ENCODE measurements at places on chromosomes 5 and 9.

GRCh38 chr9:13904746-13905145, 409.2 kb downstream of the NFIB start:
- DNase-seq = no peak

DNA sequence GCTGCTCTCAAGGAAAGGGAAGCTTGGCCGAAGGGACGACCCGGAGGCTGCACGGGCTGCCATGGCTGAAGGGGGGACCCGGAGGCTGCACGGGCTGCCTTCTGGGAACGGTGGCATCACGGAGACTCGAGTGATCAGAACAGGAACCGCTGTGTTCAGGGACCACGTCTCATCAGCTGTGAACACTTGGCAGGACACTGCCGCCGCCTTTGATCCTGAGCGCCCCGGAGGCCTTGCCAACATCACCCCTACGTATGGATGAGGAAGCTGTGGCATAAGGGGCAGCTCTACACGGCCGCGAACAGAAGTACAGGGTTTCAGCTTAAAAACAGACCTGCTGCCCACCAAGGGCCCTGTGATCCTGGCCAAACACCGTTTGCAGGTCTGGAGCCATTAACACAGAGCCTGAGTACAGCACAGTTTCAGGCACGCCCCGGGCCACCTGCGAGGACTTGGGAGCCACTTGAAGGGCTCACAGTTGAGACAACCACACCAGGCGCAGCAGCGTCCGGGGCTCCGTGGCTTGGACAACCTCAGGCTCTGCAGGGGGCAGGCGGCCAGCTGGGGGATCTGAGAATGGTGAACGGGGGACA, 23.9 kb upstream of the TERT start:
- DNase-seq = no peak

GRCh38 chr5:2251751-2252150, 369.0 kb upstream of the IRX4 start:
- no peak for DNase-seq

DNA sequence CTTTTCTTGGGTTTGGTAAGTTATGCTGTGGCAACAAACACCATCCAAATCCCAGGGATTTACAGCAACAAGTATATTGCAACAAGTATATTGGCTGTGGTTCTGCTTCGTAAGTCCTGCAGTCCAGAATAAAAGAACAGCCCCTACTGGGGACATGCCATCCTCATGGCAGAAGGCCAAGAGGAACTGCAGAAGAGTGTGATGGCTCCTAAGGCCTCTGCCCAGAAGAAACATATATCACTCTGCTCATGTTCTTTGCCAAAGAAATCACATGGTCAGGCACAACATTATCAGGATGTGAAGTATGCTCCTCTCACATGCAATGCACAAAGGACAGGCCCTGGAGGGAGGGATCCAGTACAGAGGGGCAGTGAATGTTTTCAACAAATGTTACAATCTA, 159.6 kb upstream of the TAS2R1 start:
- no peak for DNase-seq

- no peak for DNase-seq
These were observed 74.4 kb downstream of the ATG10 start for GRCh38 chr5:82046276-82046647.

GRCh38 chr5:142441616-142442015, 116.8 kb upstream of the SPRY4 start:
- peak; percentile 60 for DNase-seq

DNA sequence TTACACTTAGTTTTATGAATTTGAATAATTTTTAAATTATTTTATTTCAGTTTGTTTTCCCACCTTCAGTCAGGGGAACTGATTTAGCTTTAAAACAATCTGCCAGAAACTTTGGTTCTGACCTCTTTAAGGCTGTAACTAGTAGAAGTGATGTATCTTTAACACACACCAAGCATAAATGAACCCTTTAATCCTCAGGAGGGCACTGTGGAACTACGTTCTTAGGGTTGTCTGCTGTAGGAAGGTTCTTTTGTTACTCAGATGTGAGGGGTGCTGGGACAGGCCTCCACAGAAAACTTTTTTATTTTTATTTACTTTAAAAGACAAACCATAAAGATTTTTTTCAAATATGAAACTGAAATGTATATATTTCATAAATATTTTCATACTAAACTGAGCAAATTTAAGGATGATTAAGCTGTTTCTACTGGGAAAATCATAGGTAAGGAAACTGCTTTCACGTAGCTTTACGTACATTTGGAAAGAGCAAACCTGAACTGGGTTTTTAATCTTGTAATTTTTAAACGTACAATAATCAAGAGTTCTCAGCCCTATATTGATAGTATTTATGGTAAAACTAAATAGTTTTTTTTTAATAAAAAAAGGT, 5.3 kb downstream of the KLF4 start:
- peak; percentile 79 for DNase-seq

DNA sequence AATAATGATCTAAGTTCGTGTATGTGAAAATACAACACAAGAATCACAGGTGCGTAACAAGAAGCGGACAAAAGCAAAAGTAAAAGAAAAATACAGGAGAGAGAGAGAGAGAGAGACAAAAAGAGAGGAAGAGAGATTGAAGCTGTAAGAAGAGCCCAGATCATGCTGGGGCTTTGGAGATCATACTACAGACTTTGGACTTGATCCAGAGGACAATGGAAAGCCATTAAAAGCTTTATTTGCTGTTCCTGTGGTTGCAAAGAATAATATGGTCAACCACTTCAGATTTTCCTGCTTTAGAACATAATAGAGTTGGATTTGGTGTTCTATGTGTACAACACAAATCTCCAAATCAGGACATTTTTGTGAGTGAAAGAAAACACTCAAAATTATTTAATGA, 561.4 kb downstream of the CAAP1 start:
- DNase-seq = peak; percentile 3

DNA sequence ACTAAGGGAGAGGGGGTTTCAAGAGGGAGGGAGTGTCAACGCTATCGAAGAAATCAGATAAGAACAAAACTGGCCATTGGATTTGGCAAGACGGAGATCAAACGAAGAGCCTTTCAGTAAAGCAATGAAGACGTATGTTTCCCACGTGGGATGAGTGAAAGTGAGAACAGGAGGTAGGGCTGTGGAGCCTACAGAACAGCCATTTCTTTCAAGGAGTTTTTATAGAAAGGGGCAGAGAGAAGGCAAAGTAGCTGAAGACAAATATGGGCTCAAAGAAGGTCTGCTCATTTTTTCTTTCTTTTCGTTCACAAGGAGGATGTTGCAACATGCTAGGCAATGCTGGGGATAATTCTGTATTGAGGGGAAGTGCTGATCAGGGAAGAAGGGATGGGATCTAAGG, 98.3 kb downstream of the SUSD1 start:
- DNase-seq = no peak

GRCh38 chr5:169219351-169219750, 81.6 kb downstream of the SLIT3 start:
- DNase-seq = no peak

GRCh38 chr5:32276173-32276853, 36.4 kb downstream of the MTMR12 start:
- peak; percentile 50 for DNase-seq

DNA sequence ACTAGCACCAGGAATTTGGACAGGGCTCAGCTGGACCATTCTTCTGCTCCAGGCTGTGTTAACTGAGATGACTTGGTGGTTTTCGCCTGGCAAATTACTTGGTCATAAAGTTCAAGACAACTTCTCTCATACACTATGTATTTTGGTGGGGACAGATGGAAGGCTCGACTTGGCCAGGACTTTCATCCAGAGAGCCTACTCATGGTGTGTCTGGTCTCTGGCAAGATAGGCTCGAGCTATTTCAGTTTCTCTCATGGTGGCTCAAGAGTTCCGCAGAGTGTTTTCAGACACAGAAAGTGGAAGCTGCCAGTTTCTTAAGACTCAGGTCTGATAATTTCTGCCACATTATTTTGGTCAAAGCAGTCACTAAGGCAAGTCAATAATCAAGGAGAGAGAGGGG, 135.6 kb downstream of the IRX2 start:
- no peak for DNase-seq

DNA sequence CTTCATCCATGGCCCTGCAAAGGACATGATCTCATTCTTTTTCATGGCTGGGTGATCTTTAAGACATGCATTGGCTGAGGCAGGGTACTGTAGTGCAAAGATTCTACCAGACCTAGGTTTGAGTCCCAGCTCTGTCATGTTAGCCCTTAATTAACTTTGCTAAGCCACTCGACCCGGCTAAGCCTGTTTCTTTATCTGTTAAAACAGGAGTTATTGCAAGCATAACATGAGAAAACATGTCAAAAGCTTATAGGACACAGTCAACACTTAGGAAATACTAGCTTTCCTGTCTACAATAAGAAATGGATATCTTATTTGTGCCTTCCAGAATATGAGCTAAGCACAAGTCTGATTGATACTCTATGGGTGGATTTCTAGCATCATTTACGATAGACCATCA, 92.6 kb downstream of the RASEF start:
- no peak for DNase-seq

GRCh38 chr5:104967806-104968410, 1405.3 kb upstream of the NUDT12 start:
- DNase-seq = no peak

- no peak for DNase-seq
These were observed 7.4 kb downstream of the PSAT1 start for GRCh38 chr9:78304357-78304756.

DNA sequence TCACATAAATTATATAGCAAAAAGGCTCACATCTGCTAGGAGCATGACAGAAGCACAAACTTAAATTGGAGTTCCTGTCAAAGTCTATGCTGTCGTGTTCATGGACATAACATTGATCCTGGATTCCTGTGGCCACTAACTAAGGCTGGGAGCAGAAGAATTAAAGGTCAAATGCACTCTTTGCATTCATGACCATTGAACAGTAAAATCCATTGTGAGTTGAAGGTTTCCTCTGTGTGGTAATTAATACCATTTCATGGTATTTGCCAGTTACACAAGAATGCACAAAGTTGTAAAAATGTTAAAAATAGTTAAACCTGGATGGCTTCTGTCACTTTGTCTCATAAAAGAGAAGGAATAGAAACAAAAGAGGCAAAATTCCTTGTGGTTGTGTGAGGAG, 242.6 kb downstream of the NPR3 start:
- peak; percentile 10 for DNase-seq

- no peak for DNase-seq
These were observed 561.4 kb downstream of the BNC2 start for GRCh38 chr9:16309082-16309468.

Measured in fibroblast of upper back skin (primary cell).